ENCODE measurements at places on chromosomes 5 and 9. TPM values are rescaled to one million over a fixed set of nuclear protein-coding genes. Genes with fewer than 3 reads are reported as not detected.

GRCh38 chr9:125409637-125410521 lies 148.3 kb downstream of the GAPVD1 start:
- no peaks in the 10 kb centered on the region for H3K27me3 ChIP-seq
- H3K27ac ChIP-seq: no peak overlapping the region
- H3K4me3 ChIP-seq: no peak overlapping the region

GRCh38 chr9:95458666-95459065 lies 58.1 kb downstream of the PTCH1 start:
- H3K36me3 ChIP-seq: peaks cover 65% of the 10 kb centered on the region
- no peaks in the 10 kb centered on the region for H3K27me3 ChIP-seq
- H3K27ac ChIP-seq: no peak overlapping the region
- peaks cover 14% of the 10 kb centered on the region for H3K4me1 ChIP-seq

DNA sequence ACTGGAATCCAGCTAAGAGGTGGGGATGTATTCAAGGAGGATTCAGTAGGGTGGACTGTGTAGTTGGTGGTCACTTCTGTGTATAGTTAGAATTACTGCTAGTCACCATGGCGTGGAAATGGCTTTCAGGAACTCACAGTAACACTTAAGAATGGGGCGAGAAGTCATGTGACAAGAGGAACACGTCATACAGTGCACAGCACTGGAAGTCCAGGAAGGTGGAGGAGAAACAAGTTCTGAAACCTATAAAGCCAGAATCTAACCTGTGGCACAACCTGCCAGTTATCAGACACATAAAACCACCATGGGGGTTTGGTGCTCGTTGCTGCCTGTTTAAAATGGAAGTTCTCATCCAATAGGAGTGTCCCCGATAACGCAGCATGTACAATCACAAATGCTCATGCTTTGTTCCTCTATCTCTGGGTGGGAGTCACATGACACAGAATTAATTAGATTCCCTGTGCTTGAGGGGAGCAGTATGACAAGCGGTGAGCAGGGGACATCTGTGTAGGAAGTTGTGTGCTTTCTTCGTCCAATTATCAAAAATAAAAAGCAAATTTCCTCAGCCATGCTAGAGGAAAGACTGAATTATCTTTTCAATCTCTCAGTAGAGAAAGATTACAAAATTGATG lies 193.0 kb downstream of the SPOCK1 start:
- H3K36me3 ChIP-seq: no peaks in the 10 kb centered on the region
- H3K4me3 ChIP-seq: no peak overlapping the region
- no peak overlapping the region for H3K27ac ChIP-seq
- no peaks in the 10 kb centered on the region for H3K4me1 ChIP-seq

DNA sequence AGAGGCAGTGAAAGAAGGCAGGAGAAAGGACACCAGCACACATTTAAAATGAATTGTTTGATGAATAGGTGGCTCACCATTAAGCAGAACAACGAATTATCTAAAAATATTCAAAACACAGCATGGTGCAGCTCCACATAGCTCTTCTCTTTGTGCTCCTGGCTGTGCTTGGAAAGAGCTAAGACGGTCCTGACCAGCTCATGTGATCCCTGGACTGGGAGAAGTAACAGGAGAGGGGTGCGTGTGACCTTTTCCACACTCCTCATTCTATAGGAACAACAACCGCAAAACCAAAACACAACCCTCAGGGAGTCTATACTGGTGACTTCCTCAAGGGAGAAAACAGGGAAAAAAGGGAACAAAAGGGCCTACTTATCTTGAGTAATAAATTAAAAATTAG lies 140.5 kb downstream of the DIRAS2 start:
- H3K36me3 ChIP-seq: no peaks in the 10 kb centered on the region
- H3K27me3 ChIP-seq: no peaks in the 10 kb centered on the region
- no peak overlapping the region for H3K4me3 ChIP-seq

- H3K4me3 ChIP-seq: no peak overlapping the region
- H3K36me3 ChIP-seq: peaks cover 5% of the 10 kb centered on the region
- DNase-seq: no peak
- H3K27me3 ChIP-seq: no peaks in the 10 kb centered on the region
- H3K4me1 ChIP-seq: no peaks in the 10 kb centered on the region
Measured at GRCh38 chr9:125540497-125540896, 166.5 kb downstream of the MAPKAP1 start.

DNA sequence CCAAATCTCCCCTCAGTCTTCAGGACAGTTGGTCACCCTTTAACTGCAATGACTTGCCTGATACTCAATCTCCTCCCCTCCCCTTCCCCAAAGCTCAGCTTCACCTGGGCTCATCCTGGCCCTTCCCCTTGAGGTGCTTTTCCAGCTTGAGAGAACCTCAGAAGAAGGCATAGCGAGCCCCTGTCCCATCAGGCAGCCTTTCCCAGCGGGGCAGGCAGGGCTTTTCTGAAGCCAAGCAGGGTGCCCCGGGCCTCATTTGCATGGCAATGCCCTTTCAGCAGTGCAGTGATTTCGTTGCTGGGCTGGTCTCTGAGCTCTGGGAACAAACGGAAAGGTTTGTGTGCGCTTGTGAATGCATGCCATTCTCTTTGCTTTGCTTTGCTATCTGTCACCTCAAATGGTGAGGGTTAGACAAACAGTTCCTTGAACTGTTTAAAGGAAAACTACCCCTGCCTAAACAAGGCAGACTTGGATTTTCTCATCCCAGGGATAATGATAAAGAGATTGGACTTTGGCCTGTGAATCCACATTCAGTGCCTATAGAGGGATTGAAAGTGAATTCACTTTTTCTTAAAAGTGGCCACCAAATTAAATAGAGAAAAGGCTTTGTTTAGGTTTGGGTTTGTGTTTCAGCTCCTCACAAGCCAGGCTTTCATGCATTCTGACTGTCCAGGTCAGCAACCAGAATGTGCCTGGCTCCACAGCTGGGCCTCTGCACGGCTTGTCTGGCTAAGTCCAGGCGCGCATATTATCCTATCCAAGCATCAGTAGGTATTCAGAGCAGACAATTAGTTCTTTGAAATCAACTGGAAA lies 165.3 kb downstream of the ZNF608 start:
- DNase-seq: no peak
- no peak overlapping the region for H3K4me3 ChIP-seq
- no peak overlapping the region for H3K27ac ChIP-seq
- no peaks in the 10 kb centered on the region for H3K27me3 ChIP-seq

- DNase-seq: no peak
- H3K27ac ChIP-seq: no peak overlapping the region
- H3K4me1 ChIP-seq: no peaks in the 10 kb centered on the region
- no peak overlapping the region for H3K4me3 ChIP-seq
Measured at GRCh38 chr5:163544041-163544440, 38.6 kb downstream of the MAT2B start.

DNA sequence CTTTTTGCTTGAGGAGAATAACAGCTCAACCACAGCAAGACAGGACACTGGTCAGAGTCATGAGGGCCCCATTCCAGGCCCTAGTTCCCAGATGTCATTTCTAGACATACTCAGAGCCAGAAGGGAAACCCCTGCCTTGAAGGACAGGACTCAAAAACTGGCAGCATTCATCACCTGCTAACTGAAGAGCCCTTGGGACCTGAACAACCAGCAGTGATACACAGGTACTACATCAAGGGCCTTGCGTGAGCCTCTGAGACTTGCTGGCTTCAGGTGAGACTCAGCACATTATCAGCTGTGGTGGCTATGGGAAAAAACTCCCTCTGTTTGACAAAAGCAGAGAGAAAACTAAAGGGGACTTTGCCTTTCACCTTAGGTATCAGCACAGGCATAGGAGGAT lies 22.6 kb downstream of the TMEM267 start:
- peaks cover 3% of the 10 kb centered on the region for H3K36me3 ChIP-seq
- no peak overlapping the region for H3K4me3 ChIP-seq

DNA sequence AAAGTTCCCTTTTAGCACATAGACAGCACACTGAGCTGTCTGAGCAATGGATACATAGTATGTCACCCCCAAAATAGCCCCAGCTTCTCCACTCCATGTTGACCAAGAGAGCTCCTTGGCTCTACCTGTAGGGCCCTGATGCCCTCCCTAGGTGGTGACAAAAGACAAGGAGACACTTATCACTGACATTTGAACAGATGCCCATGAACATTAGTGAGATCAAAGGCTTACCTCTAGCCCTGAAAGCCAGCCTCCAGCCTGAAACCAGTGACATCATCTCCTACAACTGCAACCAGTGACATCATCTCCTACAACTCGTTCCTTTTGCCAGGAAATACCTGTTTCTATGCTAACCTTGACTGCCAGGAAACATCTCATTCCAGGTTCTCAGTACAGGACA lies 122.7 kb downstream of the FSTL4 start:
- no peak for DNase-seq
- H3K27ac ChIP-seq: no peak overlapping the region
- H3K36me3 ChIP-seq: no peaks in the 10 kb centered on the region

DCTN4 gene
- 79.8 TPM for total RNA-seq

DOCK2 gene
- total RNA-seq: 197 TPM
